ENCODE measurements at places on chromosomes 7 and 10.

- no peak for DNase-seq
Observed at GRCh38 chr7:102439963-102440795, 6.8 kb downstream of the ORAI2 start.

GRCh38 chr7:85734823-85735222, 548.0 kb upstream of the SEMA3D start:
- no peak for DNase-seq

- no peak for DNase-seq
Observed at GRCh38 chr10:42488416-42488815, 150.0 kb downstream of the ZNF33B start.

GRCh38 chr7:101418694-101419093, 56.0 kb downstream of the COL26A1 start:
- peak; percentile 17 for DNase-seq

DNA sequence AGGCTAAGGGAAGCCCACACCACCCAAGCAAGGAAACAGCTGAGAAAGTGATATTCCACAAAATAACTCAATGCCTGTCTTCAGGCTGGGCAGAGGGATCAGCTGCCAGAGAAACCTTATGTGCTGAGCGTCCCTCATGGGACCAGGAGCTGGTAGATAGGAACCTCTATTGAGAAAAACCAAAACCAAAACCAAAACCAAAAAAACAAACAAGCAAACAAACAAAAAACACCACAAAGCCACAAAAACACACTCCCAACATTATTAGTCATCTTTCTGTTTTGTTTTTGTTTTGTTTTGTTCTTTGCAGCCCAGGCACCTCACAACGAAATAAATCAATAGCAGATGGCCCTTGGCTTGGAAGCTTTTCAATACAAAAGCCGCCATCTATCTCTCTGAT, 760.8 kb upstream of the CELF2 start:
- DNase-seq = no peak

- DNase-seq = no peak
Observed at GRCh38 chr7:93690021-93690420, 115.5 kb upstream of the CALCR start.

GRCh38 chr10:8670461-8670860, 616.0 kb downstream of the GATA3 start:
- DNase-seq = no peak

GRCh38 chr7:57256637-57257375, 124.6 kb upstream of the ZNF479 start:
- DNase-seq = no peak

- DNase-seq = no peak
Observed at GRCh38 chr7:113085781-113086390, 741 bp downstream of the GPR85 start.

GRCh38 chr7:134058980-134059379, 68.2 kb upstream of the LRGUK start:
- DNase-seq = no peak

- no peak for DNase-seq
Observed at GRCh38 chr7:55774327-55775050, 88.1 kb downstream of the SEPTIN14 start.

DNA sequence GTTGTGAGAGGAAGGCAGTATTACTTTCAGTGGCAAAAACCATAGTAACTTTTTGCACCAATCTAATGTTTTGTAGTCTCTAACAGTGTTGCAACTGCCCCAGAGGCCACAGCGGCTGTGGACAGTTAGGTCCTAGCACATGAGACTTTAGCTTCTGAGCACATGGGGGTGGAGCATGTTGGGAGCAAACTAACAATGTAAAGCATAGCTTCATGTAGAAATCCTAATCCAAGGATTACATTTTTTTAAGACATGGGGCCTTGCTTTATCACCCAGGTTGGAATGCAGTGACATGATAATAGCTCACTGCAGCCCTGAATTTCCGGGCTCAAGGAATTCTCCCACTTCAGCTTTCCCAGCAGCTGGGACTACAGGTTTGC, 49.0 kb downstream of the LAMB1 start:
- DNase-seq = no peak

DNA sequence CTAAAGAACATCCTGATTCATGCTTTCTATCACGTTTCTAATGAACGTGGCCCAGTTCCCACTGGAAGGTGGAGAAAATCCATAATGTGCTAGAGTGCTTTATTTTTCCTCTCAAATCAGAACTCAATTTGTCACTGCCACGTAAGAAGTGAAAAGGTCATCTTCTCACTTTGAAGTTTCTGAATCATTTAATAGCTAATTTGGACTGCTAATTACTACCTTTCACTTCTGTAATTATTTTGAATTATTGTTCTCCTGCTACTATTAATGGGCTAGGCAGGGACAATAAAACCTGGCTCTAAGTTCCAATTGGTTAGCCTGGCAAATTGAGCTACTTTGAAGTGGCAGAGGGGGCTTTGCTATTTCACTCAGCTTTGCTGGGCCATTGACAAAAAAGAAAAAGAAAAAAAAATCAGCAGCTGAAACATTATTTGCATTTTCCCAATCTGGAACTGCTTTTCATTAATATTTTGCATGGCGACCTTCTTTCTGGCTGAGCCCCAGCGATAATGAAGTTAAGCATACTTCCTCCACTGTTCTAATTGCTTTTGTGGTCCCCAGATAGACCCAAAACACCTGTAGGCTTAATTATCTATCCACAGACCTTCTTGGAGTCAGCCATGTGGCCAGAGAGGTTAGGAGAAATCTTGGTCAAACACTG, 264.2 kb downstream of the SEC23IP start:
- no peak for DNase-seq

GRCh38 chr7:158446706-158447105, 140.9 kb downstream of the PTPRN2 start:
- DNase-seq = no peak

DNA sequence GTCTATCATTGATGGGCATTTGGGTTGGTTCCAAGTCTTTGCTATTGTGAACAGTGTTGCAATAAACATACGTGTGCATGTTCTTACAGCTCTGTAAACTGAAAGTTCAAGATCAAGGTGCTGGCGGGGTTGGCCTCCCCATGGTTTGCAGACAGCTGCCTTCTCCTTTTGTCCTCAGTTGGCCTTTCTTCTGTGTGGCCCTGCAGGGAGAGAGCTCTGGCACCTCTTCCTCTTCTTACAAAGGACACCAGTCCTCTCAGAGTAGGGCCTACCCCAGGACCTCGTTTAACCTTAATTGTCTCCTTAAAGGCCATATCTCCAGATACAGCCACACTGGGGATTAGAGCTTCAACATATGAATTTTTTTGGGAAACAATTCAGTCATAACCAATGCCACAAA, 462.7 kb downstream of the TCERG1L start:
- DNase-seq = no peak

DNA sequence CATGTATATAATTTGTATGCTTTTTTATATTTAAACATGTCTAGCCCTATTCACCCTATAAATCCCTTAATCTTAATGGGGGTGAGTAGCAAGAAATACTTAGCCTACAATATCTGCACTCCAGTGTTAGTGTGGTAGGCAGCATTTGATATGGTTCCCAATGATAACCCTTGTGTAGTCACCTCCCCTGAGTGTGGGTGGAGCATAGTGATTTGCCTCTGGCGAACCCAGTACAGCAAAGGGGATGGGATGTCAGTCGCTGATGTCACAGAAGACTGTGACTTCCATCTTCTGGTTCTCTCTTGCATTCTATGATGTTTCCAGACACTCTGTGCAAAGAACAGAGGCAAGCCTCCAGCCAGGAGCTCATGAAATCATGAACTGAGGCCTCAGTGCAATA, 211.2 kb downstream of the CRPPA start:
- DNase-seq = no peak

GRCh38 chr10:92690915-92691590, 1.3 kb downstream of the HHEX start:
- no peak for DNase-seq

GRCh38 chr7:84941291-84941690, 245.6 kb downstream of the SEMA3D start:
- no peak for DNase-seq

DNA sequence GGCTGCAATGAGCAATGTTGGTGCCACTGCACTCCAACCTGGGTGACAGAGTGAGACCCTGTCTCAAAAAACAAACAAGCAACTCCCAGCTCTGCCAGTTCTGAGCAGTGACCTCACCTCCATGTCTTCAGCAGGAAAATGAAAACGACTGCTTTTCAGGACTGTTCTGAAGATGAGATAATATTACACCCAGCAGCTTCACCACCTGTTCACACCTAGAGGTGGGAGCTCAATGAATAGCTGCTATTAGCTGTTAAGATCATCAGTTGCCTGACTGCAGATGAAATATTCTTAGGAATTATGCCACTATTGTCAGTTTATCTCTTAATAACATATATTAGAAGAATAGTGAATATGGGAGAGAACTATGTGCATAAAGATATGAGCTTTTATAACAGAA, 48.4 kb upstream of the CYTH3 start:
- no peak for DNase-seq

- no peak for DNase-seq
Observed at GRCh38 chr10:13184730-13185514, 23.6 kb downstream of the MCM10 start.

- no peak for DNase-seq
Observed at GRCh38 chr10:53013201-53013810, 240.7 kb upstream of the MBL2 start.

DNA sequence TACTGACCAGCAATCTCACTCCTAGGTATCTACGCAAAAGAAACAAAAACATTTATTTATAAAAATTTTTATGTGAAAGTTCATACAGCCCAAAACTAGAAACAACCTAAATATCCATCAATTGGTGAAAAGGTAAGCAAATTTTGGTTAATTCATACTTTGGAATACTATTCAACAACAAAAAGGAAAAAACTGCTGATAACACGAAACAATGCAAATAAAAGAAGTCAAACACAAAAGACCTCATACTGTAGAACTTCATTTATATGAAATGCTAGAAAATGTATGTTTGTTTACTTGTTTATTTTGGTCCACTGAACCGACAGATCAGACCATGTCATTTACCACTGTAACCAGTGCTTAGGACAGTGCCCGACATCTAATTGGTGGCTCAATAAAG, 60.3 kb downstream of the USP6NL start:
- no peak for DNase-seq

DNA sequence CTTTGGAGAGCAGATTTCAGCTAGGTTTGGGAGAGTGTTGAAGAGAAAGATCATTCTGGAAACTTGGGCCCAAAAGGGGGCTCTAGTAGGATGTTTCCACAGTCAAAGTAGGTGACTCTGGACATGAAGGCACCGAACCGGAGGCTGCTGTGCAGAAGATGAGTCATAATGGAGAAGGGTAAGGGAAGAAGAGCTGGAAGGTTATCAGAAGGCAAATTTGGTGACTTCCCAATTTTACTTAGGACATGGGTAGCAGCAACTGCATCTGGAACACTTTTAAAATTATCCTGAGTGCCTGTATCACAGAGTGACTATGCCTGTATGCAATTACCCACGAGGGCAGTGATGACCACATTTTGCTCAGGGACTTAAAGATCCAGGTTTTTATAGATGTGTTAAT, 38.8 kb downstream of the PIK3AP1 start:
- no peak for DNase-seq

- DNase-seq = no peak
Observed at GRCh38 chr10:12985347-12985746, 16.2 kb downstream of the CCDC3 start.

- DNase-seq = no peak
Observed at GRCh38 chr7:106914018-106914607, 49.0 kb downstream of the PIK3CG start.

GRCh38 chr10:80277567-80278250, 11.7 kb downstream of the MAT1A start:
- DNase-seq = no peak

GRCh38 chr7:11910253-11910652, 78.3 kb upstream of the THSD7A start:
- DNase-seq = no peak

DNA sequence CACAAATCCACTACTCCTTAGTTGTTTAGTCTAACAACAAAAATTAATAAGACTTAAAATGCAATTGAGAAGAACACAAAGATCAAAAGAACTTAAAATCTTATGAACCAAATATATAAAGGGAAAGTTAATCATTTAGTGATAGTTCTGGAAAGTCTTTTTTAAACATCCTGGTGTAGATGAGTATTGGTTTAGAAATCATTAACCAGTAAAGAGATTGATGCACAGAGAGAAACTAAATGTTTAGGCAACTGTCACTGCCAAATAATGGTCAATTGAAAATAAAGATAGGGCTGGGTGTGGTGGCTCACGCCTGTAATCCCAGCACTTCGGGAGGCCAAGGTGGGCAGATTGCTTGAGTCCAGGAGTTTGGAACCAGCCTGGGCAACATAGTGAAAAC, 44.9 kb downstream of the SP8 start:
- no peak for DNase-seq

DNA sequence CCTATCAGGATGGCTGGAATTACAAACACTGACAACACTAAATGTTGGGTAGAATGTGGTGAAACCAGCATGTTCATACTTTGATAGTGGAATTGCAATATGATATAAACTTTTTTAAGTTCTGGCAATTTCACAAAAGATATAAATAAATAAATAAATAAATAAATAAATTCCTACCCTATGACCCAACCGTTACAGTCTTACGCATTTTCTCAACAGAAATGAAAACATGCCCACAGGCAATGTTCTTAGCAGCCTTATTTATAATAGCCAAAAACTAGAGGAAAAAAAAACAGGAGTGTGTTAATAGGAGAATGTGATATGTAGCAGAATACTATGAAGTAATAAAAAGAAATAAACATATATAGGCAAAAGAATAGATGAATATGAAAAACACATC, 318.9 kb downstream of the IPMK start:
- no peak for DNase-seq

Measured in CMK (cell line).